Activated naive CD8-positive, alpha-beta T cell treated with anti-CD3 and anti-CD28 coated beads for 36 hours (primary cell): ENCODE measurements at places on chromosomes 7 and 10.

GRCh38 chr7:40800771-40801170, 666.0 kb downstream of the SUGCT start:
- no peaks in the 10 kb centered on the region for H3K36me3 ChIP-seq
- H3K4me1 ChIP-seq: peaks cover 2% of the 10 kb centered on the region
- no peak for DNase-seq
- no peak overlapping the region for H3K4me3 ChIP-seq
- no peaks in the 10 kb centered on the region for H3K27me3 ChIP-seq
- H3K27ac ChIP-seq: no peak overlapping the region

DNA sequence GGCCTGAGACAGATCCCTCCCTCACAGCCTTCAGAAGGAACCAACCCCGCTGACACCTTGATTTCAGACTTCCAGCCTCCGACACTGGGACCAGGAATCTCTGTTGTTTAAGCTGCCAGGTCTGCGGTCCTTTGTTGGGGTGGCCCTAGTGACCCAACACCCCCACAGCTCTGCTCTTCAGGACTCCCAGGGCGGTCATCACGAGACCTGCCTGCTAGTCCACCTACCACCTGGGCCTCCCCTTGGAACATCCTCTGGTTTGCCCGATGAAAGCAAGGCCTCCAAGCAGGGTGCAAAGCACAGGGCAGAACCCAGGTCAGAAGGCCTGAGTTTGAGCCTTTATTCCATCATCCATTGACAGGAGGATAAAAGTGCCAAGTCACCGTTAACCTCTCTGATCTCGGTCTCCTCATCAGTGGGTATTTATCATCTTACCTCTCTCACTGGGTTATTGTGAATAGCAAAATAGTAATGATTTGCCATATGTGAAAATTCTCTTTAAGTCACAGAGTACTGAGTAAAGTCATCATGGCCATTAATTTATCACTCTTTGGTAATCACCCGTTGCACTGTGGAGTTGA, 16.9 kb upstream of the SMARCD3 start:
- no peaks in the 10 kb centered on the region for H3K36me3 ChIP-seq
- H3K4me3 ChIP-seq: no peak overlapping the region
- H3K27me3 ChIP-seq: no peaks in the 10 kb centered on the region

- H3K27ac ChIP-seq: no peak overlapping the region
- no peak for DNase-seq
- H3K27me3 ChIP-seq: peaks cover 31% of the 10 kb centered on the region
- no peak overlapping the region for H3K4me3 ChIP-seq
- peaks cover 5% of the 10 kb centered on the region for H3K4me1 ChIP-seq
- H3K36me3 ChIP-seq: no peaks in the 10 kb centered on the region
These were observed 77.5 kb upstream of the KCNMA1 start for GRCh38 chr10:77715088-77715487.

GRCh38 chr7:135977742-135978066, 545 bp upstream of the MTPN start:
- peaks cover 3% of the 10 kb centered on the region for H3K27me3 ChIP-seq
- peaks cover 57% of the 10 kb centered on the region for H3K4me1 ChIP-seq
- DNase-seq: no peak
